Activated T-cell treated with anti-CD3 and anti-CD28 coated beads for 24 hours (primary cell): ENCODE measurements at places on chromosomes 2 and 18.

DNA sequence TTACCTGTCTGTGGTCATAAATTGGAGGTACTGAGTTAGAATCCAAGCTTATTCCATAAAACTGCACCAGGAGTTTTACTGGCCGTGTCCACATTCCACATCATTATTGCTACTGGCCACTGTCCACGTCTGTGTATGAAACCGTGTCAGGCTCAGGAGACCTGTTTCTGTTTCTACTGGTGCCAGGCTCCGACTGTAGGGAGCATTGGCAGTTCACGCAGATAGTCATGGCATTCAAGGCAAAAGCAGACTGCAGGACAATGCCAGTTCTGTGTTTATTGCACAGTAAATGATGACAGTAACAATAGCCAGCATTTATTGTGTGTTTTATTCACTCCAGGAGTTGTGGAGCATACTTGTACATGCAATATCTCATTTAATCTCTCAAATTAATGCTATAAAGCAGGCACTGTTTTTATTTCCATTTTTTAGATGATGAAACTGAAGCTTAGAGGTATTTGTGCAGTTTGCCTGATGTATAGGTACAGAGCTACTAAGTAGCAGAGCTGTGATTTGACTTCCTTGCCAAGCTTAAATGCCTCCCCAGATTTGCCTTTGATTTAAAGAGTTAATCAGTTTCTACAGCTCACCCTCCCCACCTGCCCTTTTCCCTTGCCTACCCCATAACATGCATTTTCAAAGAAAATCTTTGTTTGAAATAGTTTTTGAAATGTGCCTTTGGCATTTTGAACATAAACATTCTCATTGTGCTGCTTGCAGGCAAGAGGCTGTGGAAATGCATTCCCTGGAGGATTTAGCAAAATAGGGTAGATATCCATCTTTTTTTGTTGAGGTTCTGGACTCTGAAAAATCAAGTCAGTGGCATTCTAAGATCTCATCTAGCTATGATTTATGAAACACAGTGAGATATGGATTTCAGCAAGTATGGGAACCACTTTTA, 55.5 kb downstream of the MAP4K4 start:
- no peak for DNase-seq

DNA sequence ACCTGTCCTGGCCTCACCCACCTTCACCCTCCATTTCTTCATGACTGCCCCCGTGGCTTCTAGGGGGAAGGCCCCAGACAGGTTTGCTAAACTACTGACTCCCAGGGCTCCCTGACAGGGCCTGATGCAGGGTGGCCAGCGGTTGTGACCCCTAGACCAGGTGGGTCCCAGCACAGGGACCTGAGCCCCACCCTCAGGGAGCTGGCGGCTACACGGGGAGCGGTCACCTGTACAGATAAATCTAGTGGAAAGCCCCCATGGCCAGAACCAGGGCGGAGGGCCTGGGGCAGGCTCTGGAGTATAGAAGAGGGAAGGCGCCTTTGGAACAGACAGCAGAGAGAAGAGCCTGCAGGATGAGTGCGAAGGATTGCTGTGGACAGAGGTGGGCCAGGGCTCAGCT, 42.5 kb upstream of the PLB1 start:
- no peak for DNase-seq

- DNase-seq: no peak
Observed at GRCh38 chr2:128250229-128251025, 68.2 kb downstream of the HS6ST1 start.

DNA sequence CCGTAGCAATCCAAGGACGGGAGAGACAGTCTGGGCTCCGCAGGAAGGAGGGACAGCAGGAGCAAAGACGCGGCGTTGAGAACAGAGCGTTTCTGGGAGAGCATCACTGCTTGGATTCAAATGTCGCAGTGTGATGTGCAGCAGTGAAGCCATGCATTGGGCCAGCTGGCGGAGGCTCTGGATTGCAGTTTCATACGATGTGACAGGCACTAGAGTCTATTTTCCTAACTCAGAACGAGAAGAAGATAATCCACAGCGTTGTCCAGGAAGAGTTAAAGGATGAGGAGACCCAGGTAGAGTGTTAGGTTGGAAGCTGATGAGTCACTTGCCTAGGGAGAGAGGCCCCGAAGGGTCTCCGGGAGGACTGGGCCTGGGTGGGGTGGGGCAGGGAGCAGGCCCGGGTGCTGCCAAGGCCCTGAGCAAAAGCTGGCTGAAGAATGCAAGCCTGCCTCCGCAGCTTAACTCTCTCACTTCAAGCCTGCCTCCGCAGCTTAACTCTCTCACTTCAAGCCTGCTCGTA, 17.7 kb upstream of the SEMA4C start:
- no peak for DNase-seq

- no peak for DNase-seq
Observed at GRCh38 chr2:236049981-236050380, 118.2 kb downstream of the GBX2 start.

GRCh38 chr2:9703701-9704221, 73.0 kb upstream of the YWHAQ start:
- DNase-seq: no peak

DNA sequence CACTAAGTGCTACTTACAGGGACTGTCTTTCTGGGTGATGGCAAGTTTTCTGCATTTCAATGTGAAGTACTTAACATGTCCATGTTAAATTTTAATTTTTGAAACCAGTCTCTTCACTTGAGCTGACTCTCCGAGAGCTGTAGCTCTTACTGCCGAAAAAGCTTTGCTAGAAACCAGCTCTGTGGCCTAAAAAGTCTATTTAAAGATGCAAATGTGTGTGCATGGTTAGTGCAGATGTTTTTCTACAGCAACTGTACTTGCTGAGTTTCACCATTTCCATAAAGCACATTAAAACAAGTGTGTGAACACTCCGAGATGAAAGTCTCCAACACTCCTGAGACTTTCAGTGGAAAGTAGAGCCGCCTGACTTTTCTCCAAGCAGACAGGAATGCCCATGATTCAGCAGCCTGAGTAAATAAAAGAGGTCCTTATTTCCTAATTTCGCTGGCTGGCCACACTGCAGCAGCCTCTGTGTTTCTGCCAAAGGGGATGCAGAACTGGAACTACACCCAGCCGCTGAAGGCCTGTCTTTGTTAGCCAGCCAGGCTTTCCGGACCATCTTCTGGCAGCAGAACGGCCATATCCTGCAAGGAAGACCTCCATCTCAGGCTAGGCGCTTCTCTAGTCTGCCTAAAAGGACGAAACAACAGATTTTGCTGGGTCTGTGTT, 121.2 kb downstream of the ZNF521 start:
- no peak for DNase-seq

DNA sequence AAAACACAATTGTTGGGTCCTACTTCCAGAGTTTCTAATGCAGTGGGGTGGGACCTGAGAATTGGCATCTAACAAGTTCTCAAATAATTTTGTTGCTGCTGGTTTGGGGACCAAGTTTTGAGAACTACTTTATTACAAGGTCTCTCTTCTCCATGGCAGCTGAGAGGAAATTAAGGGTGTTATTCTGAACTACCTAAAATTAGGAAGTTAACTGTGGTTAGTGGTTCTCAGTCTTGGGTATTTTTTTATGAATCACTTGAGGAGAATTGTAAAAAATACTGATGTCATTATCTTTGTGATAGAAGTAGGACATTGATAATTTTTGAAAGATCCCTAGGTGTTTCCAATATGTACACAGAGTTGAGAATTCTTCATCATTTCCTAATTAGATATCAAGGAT, 210.2 kb downstream of the MC4R start:
- DNase-seq: no peak

DNA sequence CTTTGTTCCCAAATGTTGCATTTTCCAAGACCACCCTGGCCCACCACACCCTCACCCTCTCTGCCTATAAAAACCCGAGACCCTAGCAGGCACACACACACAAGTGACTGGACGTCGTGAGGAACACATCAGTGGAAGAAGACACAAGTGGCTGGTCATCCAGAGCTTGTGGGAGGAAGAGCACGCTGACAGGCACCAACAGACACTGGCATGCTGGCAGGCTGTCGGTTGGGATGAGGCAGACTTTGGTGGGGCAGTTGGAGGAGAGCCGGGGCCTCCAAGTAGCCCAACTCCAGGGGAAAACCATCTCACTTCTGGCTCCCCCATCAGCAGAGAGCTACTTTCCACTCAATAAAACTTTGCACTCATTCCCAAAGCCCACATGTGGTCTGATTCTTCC, 225.5 kb upstream of the ZEB2 start:
- no peak for DNase-seq

DNA sequence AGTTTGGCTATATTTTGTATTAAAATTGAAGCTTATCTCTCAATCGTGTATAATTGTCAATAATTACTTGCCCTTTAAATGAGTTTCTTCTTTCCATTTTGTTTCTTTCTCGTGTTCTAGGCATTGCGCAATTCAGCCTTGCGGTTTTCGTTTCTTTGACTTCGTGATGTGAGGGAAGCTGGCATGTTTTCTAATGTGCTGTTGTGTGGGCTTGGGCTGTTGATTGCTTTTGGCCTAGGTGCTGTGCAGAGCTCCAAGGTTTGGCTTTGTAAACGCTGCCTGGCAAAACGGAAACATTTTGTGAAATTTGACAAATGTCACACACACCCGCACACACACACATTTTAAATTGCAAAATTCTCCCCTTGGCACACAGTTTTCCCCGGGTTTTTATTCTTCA, 242.6 kb upstream of the TCF4 start:
- no peak for DNase-seq

- no peak for DNase-seq
Observed at GRCh38 chr2:194182888-194183287, 1474.1 kb upstream of the SLC39A10 start.

GRCh38 chr2:193539188-193539587, 1344.5 kb upstream of the TMEFF2 start:
- no peak for DNase-seq

DNA sequence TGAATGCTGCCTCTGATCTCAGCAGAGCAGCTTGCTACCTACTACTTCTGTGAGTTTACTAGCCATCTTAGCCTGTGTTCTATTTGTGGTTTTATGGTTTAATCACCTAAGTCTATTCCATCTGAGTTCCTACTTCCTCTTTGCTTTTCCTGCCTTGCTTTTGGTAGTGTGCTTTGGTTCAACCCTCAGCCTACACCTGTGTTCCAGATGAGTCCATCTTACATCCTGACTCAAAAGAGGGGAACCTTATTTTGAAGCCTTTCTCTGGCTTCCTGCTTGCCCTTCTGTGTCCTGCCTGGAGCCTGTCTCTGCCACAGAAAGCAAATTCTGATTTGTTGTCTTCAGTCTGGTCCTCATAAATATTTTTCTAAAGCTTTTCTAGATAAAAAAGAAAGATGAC, 530.3 kb upstream of the MEX3C start:
- no peak for DNase-seq
